ENCODE measurements at places on chromosomes 4 and X.
A peak's percentile ranks its signal among the peaks of the same experiment; 100 is the strongest.

- H3K4me1 ChIP-seq, result no peaks in the 10 kb centered on the region
- no peaks in the 10 kb centered on the region for H3K36me3 ChIP-seq
- DNase-seq, result no peak
- H3K27ac ChIP-seq, result no peak overlapping the region
- H3K4me3 ChIP-seq, result no peak overlapping the region
These were observed 486.6 kb downstream of the FAT4 start for GRCh38 chr4:125801373-125801772.

DNA sequence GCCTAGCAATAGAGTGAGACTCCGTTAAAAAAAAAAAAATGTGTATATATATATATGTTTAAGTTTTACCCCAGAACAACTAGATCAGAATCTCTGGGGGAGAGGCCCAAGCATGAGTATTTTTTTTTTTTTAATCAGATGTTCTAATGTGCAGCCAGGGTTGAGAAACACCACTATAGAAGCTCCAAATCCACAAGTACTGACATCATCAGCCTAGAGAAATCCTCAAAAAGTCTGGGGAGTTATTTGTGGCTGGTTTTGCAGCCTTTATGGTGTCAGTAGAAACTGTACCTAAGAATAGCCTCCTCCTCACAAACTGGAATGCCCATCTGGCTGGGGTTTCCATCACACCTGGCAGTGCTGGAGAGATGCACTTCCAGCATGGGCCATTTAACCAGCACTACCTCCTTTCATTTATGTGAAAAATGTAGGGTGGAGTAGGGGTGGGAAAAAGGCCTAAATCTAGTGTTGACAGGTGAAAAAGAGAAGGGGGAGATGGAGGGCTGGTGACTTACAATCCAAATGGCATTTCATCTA is 93.5 kb downstream of the CBLL2 start:
- H3K27me3 ChIP-seq, result no peaks in the 10 kb centered on the region
- no peak overlapping the region for H3K4me3 ChIP-seq
- H3K4me1 ChIP-seq, result no peaks in the 10 kb centered on the region
- DNase-seq, result no peak
- no peak overlapping the region for H3K27ac ChIP-seq

DNA sequence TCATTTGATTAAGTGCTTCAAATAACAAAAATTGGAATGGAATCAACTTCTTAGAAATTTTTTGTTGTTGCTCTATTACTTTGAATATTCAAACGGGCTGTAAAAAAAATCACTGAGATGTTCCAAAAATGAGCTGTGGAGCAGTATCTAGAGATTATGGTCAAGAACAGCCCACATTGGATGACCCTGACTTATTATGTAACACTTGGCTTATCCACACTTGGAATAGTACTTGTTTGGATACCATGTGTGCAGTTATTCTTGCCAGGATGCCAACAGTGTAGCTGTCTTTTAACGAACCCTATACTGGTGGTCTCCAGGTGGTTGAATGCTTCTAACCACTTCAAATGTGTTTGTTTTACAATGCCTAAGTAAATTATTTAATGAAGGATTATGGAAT is 64.9 kb upstream of the CAMK2D start:
- no peak overlapping the region for H3K27ac ChIP-seq
- H3K4me1 ChIP-seq, result peaks cover 3% of the 10 kb centered on the region
- DNase-seq, result no peak
- H3K4me3 ChIP-seq, result no peak overlapping the region

GRCh38 chrX:103063191-103063845 is 653 bp downstream of the BEX1 start:
- H3K36me3 ChIP-seq, result no peaks in the 10 kb centered on the region
- no peak for DNase-seq
- H3K4me1 ChIP-seq, result no peaks in the 10 kb centered on the region
- H3K27me3 ChIP-seq, result peaks cover 14% of the 10 kb centered on the region

- no peak overlapping the region for H3K4me3 ChIP-seq
- no peaks in the 10 kb centered on the region for H3K36me3 ChIP-seq
- no peak for DNase-seq
- no peaks in the 10 kb centered on the region for H3K4me1 ChIP-seq
- peaks cover 10% of the 10 kb centered on the region for H3K27me3 ChIP-seq
These were observed 105.2 kb upstream of the FAM9A start for GRCh38 chrX:8906299-8906938.

DNA sequence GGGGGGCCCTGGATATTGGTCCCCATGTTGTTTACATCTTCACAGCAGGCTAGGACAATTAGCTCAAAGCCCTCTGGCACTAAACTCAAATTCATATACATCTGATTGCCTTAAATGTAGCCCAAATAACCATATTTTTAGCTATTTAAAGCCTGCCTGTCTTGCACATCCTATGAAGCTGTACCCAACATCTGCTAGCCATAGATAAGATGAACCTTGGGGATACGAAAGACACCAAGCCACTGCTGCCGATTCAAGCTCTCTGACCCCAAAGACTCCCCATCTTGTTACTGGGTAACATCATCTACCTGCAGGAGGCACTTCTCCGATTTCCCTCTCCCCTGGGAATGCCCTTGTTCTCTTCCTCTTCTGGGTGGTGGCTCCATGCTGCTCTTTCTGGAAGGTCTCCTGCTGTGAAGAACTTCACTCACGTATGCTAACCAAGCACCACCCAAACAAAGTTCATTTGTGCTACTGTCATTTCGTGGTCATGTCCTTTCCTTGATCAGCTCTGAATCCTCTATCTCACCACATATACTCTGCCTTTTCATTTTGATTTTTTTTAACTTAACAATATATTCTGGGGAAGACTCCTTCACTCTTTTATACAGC is 107.7 kb upstream of the ATXN3L start:
- no peak for DNase-seq
- no peaks in the 10 kb centered on the region for H3K27me3 ChIP-seq
- H3K36me3 ChIP-seq, result no peaks in the 10 kb centered on the region

- H3K4me3 ChIP-seq, result no peak overlapping the region
- peak; percentile 33 for DNase-seq
- H3K36me3 ChIP-seq, result no peaks in the 10 kb centered on the region
- peaks cover 3% of the 10 kb centered on the region for H3K27me3 ChIP-seq
- peaks cover 7% of the 10 kb centered on the region for H3K4me1 ChIP-seq
These were observed 97.5 kb upstream of the ZNF518B start for GRCh38 chr4:10554694-10555093.

DNA sequence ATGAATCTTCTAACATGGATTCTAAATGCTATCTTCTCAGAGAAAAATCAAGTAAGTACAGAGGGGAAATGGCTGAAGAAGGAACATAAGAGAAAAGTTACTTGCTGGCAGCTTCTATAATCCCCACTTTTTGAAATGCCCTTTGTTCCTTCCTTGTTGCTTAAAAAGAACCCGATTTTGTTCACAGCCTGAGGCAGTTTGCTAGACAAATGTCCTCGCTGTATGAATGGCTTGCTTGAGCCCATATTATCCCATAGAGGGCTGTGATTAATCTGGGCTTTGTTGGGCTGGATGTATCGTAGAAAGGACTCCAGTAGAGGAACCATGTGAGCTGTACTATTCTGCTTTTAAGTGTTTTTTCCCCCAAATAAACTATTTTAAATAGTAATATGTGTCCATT is 134.3 kb upstream of the FGF13 start:
- H3K36me3 ChIP-seq, result no peaks in the 10 kb centered on the region
- H3K27me3 ChIP-seq, result peaks cover 2% of the 10 kb centered on the region
- no peak for DNase-seq
- H3K27ac ChIP-seq, result no peak overlapping the region

- peaks cover 13% of the 10 kb centered on the region for H3K27me3 ChIP-seq
- no peak for DNase-seq
- H3K36me3 ChIP-seq, result no peaks in the 10 kb centered on the region
- no peak overlapping the region for H3K27ac ChIP-seq
- no peak overlapping the region for H3K4me3 ChIP-seq
These were observed 25.6 kb downstream of the TKTL1 start for GRCh38 chrX:154321152-154321551.

DNA sequence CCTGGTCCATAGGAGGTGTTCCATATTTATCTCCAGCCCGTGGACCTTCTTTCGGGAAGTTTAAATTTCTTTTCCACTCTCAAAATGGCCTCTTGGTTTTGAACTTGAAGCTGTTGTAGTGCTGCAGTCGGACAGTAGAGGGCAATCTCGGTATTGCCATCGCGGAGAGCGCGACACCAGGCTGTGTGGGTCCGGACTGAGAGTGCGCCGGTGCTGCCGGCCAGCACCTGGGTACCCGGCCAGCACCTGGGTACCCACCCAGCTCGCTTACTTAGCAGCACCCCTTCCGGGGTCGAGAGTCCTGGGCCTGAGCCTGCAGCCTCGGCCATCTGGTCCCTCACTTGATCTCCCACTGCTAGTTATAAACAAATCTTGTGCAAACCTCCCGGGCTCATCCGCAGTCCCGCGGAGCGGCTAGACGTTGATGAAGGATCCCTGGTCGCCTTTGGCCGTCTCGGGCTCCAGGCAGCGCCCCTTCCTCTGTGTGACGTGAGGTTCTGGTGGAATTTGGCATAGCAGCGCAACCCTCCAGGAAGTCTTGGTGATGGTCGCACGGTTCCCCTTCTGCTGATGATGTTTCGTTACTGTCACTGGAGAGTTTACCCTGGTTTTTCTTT is 18.0 kb downstream of the FAM9A start:
- peaks cover 21% of the 10 kb centered on the region for H3K4me1 ChIP-seq
- DNase-seq, result peak; percentile 36
- H3K36me3 ChIP-seq, result no peaks in the 10 kb centered on the region
- peak overlapping the region; percentile 62 for H3K4me3 ChIP-seq

DNA sequence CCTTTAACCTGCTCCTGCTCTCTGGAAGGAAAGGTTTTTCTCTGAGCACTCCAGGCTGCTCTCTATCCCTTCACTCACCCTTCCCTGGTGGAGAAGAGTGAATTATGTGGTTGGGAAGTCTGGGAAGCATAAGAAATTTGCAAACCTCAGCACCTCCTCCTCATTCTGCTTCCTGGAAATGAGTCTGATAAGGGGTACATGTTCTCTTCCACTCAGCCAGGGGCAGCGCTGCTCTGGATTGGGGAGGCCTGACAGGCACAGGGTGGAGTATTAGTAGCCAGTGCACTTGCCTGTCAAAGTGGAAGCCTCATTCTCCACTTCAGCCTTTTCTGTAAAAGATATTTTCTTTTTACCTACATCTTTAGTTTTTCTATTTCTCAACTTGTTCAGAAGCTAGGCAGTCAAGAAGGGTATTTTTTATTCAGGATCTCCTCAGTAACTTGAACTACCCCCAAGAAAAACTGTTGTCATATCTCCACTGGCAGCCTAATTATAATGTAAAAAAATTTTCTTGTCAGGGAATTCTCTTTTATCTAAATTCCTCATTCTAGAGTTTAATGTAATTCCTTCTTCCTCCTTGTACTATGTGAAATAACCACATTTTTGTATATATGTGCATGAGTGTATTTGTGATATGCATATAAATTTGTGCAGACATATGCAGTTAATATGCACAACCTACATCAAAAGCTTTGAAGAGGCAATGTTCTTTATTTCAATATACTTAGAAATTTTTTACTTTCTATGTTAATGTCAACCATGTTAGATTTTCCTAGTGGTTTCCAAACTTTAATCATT is 15.3 kb downstream of the ADAMTS3 start:
- H3K4me1 ChIP-seq, result no peaks in the 10 kb centered on the region
- H3K27me3 ChIP-seq, result no peaks in the 10 kb centered on the region
- H3K4me3 ChIP-seq, result no peak overlapping the region
- no peaks in the 10 kb centered on the region for H3K36me3 ChIP-seq

GRCh38 chrX:38891641-38892413 is 90.6 kb downstream of the MID1IP1 start:
- H3K4me1 ChIP-seq, result peaks cover 5% of the 10 kb centered on the region
- no peak overlapping the region for H3K4me3 ChIP-seq
- H3K36me3 ChIP-seq, result no peaks in the 10 kb centered on the region
- H3K27me3 ChIP-seq, result peaks cover 2% of the 10 kb centered on the region
- DNase-seq, result no peak

DNA sequence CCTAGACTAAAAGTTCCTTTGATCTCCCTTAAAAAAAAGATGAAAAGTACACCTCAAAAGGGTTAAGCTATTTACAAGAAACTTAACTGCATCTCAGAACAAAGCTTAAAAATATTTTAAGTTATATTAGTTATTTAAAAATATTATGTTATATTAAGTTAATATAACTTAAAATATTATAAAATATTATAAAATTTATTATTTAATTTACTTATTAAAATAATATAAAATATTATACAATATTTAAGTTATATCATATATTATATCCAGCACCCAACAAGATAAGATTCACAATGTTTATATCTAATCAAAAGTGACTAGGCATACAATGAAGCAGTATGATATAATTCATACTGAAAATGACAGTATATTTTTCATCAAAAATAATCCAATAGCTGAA is 296.9 kb downstream of the DCHS2 start:
- no peaks in the 10 kb centered on the region for H3K4me1 ChIP-seq
- H3K27ac ChIP-seq, result no peak overlapping the region
- no peaks in the 10 kb centered on the region for H3K36me3 ChIP-seq
- H3K4me3 ChIP-seq, result no peak overlapping the region

- DNase-seq, result no peak
- no peaks in the 10 kb centered on the region for H3K36me3 ChIP-seq
- peaks cover 25% of the 10 kb centered on the region for H3K27me3 ChIP-seq
- H3K4me1 ChIP-seq, result peaks cover 5% of the 10 kb centered on the region
- no peak overlapping the region for H3K4me3 ChIP-seq
These were observed 50.1 kb downstream of the ENPP6 start for GRCh38 chr4:184167576-184167975.

DNA sequence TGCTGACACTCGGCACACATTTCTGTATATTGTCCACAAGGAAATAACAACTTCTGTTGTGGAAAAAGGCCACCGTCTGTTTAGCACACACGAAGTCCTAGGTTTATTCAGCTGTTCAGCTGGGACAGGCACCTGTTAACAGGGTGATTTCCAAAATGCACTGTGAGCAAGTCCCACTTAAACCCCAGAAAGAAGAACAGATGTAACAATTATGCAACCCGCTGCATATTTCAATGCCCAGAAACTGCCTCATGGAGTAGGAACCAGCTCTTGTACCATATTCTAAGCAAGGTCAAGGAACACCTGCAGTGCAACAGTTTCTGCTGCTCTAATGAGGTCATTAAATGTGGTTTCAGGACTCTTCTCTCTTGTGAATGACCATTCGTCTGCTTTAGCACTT is 77.1 kb downstream of the GEMIN8 start:
- no peak overlapping the region for H3K27ac ChIP-seq
- DNase-seq, result no peak
- H3K27me3 ChIP-seq, result peaks cover 2% of the 10 kb centered on the region
- no peaks in the 10 kb centered on the region for H3K4me1 ChIP-seq
- no peaks in the 10 kb centered on the region for H3K36me3 ChIP-seq

DNA sequence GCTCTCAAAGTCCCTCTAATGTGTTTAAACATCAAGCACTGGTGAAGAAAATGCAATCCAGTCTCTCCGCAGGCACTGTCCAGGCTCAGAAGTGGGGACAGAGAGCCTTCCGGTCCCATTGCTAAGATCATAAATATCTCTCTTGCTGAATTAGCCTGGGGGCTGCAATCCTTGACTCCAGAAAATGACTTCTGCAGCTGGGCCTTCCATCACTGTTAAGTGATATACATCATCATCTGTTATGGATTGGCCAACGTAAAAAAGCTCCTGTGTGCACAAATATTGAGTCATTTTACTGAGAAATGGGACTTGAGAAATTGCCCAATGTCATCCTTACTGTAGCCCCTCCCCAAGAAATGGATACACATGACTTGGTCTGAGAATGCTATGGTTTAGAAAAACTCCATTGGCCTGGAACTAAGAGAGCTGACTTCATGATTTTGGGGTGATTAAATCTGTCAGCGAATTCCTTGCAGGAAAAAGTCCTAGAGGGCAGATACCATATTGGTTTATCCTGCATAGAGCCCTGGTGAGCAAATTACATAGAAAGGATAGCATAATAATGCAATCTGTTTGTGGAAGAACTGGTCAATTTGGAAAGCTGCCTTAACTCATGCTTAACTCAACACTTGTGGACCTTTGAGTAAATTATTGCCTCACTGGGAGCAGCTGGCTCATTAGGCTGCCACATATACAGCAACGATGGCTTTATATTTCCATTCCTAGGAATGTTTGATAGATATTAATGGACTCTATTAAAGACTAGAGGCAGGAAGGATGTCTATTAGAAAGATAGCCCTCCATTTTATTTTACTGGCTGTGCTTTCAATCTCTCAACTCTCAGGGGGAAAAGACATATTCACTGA is 346.1 kb downstream of the GBA3 start:
- H3K27me3 ChIP-seq, result no peaks in the 10 kb centered on the region

Data from immature natural killer cell (primary cell).